ENCODE measurements at places on chromosomes 3 and 15.

DNA sequence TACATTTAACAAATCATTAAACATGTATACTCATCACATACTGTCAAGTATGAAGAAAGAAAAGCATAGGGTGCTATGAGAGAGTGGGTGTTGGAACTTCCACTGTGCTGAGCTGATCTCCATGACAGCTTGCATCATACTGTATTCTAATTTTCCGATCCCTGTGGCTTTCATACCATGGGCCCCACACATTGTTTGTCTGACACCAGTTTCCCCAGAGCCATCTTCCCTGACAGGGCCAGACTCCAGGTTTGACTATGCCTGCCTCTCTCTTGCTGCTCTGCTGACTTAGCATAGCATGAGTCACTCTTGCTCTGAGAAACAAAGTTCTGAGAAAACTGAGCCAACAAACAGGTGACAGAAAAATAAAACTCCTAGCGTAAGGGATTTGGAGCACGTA is 37.0 kb upstream of the CASR start:
- DNase-seq = no peak

GRCh38 chr15:69462493-69463181 is 10.0 kb downstream of the RPLP1 start:
- peak; percentile 78 for DNase-seq

- no peak for DNase-seq
These were observed 17.3 kb upstream of the HDAC11 start for GRCh38 chr3:13462822-13463221.

DNA sequence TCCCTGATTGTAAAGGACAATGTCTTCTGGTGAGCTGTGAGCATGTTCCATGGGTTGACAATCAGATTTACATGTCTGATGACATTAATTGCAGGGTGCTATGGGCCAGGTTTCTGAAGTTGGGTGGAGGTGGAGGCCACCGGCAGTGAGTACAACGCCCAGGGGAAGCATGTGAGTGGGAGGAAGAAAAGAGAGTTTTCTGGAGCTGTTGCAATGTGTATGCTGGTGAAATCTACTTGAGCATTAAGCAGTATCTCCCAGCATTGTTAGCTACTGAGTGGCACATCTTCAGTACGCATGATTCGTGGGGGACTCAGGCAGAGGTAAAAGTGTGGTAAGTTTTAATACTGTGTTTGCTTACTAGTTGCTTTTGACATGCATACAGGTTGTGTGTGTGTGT is 26.6 kb downstream of the TMEM45A start:
- DNase-seq = no peak

GRCh38 chr3:3071136-3071535 is 39.0 kb downstream of the IL5RA start:
- DNase-seq = no peak

DNA sequence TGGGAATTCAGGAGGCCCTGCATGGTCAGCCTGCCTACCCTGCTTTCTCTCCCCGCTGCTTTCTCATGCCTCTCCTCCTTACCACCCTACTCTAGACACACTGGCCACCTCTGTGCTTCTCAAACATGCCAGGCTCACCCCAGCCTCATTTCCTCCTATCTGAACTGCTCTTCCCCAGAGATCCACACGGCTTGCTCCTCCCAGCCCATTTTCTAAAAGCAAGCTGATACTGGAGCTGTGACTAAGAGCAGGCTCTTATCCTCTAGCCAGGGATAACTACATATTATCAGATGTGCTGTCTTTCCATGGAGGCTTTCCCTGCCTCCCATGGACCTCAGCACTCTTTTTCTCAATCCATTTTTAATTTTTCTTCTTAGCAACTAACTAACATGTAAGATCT is 85.9 kb downstream of the BOC start:
- no peak for DNase-seq

DNA sequence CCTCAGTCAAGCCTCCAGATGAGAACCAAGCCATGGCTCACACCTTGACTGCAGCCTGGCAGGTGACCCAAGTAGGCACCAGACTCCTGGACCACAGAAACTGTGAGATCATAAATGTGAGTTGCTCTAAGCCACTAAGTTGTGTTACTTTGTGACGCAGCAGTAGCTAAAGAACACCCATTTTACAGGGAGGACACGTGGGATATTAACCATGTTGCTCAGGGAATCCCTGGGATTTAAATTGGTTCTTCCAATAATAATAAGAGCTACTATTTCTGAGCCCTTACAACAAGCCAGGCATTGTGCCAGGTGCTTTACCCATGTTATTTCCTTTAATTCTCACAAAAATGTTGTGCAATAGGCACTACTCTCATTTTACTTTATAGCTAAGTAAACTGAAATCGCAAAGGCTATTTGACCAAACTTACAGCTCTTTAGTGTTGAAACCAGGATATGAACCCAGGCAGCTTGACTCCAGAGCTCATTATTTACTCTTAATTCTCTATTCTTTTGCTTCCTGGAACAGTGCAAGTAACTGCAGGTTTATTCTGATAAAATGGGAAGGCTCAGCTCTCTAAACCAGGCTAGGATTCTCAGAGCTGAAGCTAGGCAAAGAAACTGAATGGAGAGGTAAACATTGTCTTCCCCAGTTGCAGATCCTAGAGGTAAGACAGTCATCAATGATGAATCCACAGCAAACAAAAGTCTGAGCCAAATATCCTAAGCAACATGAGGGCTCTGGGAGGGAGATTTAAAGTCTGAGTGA is 294.4 kb downstream of the KBTBD8 start:
- no peak for DNase-seq

DNA sequence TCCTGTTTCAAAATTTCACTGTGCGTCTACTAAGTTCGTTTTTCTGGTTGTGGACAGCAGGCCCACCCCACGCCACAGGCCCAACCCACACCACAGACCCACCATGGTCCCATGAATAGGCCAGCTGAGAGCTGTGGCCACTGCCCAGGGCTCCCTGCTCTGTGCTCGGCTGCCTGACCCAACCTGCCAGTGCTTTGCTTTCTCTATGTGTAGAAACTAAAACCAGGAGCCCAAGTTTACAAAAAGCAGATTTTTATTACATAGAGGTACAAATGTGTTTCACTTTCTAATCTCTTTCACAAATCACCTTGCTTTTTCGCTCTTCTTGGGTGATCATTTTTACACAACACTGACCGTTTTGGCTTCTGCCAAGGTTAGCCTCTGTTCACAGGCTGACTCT is 69.1 kb downstream of the HERC2 start:
- DNase-seq = no peak

GRCh38 chr15:92361321-92362000 is 32.2 kb upstream of the ST8SIA2 start:
- DNase-seq = no peak

DNA sequence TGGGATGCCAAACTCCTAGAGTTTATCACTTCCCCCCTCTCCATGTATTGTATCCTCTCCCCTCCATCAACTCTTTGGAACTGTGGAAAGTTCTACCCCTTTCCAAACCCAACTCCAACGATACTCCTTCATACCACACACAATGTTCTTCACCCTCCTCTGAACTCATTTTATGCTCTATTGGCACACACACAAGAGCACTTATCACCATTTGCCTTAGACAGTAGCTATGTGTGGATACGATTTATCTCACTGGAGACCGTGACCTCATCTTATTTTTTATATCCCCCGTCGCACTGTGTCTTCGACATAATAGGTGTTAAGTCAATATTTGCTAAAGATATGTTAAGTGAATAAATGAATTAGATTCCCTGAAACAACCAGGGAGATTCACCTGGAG is 316.5 kb upstream of the PROK2 start:
- no peak for DNase-seq

DNA sequence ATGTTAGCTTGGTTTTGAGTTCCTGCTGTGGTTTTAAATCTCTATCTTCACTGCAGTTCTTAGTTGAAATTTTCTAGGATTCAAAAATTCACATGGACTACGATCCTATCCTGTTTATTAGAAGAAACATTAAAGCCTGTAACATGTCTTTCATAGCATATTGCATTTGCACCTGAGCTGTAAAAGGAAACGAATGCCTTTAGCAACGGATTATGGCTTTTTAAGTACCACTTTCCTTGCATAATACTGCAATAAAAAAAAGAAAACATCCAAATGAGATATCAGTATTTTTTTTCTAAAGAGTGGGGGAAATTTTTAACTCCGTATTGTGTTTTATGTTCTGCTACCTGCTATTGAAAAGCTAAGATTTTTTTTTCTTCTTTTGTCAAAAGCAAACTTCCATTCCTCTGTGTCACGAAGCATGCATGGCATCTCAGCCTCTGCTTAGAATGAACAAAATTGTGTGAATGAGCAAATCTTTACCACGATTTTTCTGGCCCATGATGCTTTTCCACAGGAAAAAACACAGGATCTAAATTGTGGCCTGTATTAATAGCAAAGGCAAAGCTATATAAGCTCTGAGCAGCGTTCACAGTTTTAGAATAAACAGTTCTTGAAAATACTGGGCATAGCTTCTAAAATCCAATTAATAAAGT is 110.0 kb upstream of the CDIN1 start:
- DNase-seq = peak; percentile 6

DNA sequence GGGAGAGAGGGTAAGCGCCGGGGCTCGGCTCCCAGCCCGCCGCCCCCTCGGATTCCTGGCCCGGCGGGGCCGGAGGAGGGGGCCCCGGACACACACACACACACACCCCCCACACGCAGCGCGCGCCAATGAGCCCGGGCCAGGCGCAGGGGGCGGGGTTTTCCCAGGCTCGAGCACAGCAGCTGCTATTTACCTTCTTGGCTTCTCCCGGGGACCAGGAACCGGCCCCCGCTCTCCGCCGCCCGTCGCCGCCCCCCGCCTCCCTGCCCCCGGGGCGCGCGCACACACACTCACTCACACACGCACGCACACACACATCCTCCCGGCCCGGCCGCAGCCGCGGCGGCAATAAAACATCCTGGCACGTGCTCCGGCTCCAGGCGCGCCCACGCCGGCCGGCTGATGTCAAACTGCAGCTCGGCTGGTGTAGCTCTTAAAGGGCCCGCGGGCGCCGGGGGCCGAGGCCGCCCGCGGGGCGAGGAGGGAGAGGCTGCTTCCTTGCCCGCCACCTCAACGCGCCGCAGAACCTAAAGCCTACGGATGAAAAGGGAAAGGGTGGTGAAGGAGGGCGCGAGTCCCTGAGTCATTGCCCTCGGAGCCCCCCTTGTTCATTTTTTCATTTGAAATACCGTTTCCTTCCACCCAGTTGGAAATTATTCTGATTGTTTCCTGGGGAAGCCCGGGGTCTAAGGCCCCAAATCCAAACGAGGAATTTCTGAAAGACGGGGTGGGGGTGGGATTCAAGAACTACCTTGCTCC is 1.0 kb upstream of the HES1 start:
- peak; percentile 79 for DNase-seq

DNA sequence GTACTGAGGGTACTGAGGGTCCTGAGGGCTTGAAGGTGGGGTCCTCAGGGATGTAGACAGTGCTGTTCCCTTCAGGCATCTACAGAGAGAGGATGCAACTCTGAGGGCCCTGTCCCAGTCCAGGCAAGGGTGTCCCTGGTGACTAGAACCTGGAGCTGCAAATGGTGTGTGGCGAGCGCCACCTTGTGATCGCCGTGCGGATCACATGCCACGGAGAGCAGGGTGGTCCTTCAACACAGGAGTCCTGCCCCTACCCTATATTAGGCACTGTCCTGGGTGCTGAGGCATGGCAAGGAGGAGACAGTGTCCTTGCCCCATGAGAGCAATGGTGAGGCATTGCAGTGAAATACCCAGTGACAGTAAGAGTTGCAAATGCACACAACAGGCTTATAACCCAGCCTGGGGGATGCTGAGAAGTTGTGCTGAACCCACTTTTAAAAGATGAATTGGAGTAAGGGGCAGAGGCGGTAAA is 23.6 kb downstream of the RHCG start:
- DNase-seq = peak; percentile 16

GRCh38 chr3:160047876-160048275 is 59.2 kb downstream of the IL12A start:
- DNase-seq = no peak

GRCh38 chr15:92140796-92141195 is 252.9 kb upstream of the ST8SIA2 start:
- no peak for DNase-seq

- peak; percentile 31 for DNase-seq
These were observed 88.7 kb downstream of the GABRG3 start for GRCh38 chr15:27059610-27060202.

DNA sequence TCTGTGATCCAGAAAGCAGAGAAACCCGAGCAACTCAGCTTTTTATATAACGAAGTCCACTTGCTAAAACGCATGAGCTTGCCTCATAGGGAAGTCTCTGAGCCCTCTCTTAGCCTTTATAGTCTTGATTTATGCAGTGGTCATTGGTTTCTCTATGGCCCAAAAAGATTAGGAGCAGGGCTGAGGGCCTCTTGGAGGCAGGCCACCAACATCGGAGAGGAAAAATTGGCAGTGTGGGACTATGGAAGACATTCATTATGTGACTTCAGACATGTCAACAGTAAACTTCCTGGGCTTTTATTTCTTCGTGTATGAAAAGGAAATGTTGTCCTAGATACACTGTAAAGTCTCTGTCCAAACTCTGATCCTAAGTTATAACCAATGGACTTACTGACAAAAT is 13.5 kb downstream of the RAB8B start:
- no peak for DNase-seq

DNA sequence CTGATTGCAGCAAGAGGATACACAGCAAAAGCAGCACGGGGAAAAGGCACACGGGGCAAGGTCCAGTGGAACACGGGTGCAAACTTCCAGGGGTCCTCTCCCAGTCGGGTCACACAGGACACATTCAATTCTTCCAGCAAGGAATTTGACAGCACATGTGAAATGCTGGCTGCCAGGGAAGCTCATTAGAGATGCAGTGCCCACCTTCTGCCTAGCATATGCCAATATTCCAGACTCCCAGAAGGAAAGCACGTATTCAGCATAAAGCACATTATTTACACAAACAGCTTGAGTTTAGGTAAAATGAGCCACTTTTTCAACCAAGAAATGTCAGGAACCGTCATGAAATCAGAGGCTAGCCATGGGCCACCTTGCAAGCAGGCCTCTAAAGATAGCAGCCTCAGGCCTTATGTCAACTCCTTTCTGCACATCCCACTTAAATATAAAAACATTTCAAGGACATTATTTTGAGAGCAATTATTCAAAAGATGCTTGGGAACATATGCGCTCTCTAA is 19.3 kb downstream of the MYO5C start:
- no peak for DNase-seq

GRCh38 chr3:191762323-191762960 is 301.5 kb downstream of the PYDC2 start:
- DNase-seq = no peak

- DNase-seq = no peak
These were observed 91.5 kb downstream of the STT3B start for GRCh38 chr3:31624083-31624709.

GRCh38 chr15:70096215-70097062 is 1.3 kb downstream of the TLE3 start:
- DNase-seq = no peak

DNA sequence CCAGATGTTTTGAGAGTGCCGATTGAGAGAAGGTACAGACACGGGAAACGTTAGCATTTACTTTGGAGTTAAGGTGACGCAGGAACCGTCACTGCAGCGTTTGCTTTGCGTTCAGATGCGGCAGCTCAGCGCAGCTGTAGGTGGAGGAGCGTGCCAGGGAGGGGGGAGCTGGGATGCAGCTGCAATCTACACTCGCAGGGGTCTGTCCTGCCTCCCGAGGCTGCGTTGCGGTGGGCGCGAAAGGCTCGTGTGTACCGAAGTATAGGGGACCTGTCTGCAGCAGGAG is 425 bp upstream of the FYTTD1 start:
- DNase-seq = no peak
